ENCODE measurements at places on chromosomes 7 and 10. TPM values are rescaled to one million over a fixed set of nuclear protein-coding genes. Genes with fewer than 3 reads are reported as not detected.

AP3M1 gene
- 24.7 TPM for polyA plus RNA-seq

ZDHHC6 gene
- 27.5 TPM for polyA plus RNA-seq

TRIM4 gene
- polyA plus RNA-seq = 22.2 TPM

PAX4 gene
- not detected for polyA plus RNA-seq

GRCh38 chr10:124552691-124553276, 91.2 kb downstream of the LHPP start:
- no peak for DNase-seq

GRCh38 chr10:66591865-66592264, 334.0 kb upstream of the LRRTM3 start:
- DNase-seq = no peak

CTAGE8 gene
- 0.47 TPM for polyA plus RNA-seq

DNA sequence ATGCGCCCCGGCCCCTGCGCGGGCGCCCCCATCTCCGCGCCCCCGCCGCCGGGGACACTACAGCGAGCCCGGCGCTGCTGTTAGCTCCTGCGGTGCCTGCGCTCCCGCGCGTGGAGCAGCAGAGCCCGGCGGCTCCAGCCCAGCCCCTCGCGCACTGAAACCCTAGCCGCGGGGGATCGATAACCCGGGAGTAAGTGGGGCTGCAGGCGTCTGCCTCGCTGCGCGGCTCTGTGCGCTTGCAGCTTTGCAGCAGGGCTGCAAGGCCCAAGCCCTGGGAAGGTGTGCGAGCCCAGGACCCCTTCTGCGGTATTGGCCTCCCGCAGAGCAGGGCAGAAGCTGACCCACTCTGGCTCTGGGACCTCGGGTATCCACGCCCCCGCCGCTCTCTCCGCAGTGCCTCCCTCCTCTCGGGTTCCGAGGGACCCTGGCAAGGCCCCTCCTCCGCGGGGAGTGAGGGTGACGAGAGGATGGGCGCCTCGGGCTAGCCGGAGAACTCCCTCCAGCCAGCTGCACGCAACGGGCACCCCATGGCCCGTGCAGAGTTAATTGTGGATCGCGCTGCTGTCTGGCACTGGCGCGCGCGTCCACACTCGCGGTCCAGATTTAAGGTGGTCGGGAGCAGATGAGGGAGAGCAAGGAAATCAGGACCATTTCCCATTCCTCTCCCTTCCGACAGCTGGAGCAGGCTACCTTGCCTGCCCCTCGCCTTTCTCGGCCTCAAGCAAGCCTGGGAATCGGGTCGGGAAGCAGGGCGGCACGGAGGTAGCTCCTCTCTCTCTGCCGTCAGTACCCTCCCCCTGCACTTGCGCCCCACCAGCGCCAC, 2.1 kb downstream of the SHH start:
- no peak for DNase-seq

PILRB gene
- polyA plus RNA-seq = 3.3 TPM

DNA sequence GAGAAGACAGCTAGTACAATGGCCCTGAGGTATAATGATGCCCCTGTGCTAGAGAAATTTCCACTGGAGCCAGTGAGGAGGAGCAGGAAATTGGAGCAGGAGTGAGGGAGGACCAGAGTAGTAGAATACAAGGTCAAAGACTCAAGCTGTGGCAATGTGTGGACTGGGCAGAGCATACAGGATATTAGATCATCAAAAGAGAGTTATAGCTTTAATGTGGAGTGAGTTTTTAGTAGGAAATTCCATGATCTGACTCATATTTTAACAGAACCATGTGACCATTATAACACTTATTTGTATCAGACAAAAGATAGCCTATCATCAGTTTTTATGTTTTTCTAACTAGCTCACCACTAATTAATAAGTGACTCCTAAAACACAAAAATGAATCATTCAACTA, 154.1 kb downstream of the DGKB start:
- no peak for DNase-seq

GRCh38 chr7:115694424-115694823, 336.1 kb downstream of the TFEC start:
- no peak for DNase-seq

RAMP3 gene
- polyA plus RNA-seq = not detected

- DNase-seq = no peak
Measured at GRCh38 chr7:47816647-47817046, 131.6 kb downstream of the PKD1L1 start.

- no peak for DNase-seq
Measured at GRCh38 chr10:16009785-16010184, 149.5 kb upstream of the MINDY3 start.

DNA sequence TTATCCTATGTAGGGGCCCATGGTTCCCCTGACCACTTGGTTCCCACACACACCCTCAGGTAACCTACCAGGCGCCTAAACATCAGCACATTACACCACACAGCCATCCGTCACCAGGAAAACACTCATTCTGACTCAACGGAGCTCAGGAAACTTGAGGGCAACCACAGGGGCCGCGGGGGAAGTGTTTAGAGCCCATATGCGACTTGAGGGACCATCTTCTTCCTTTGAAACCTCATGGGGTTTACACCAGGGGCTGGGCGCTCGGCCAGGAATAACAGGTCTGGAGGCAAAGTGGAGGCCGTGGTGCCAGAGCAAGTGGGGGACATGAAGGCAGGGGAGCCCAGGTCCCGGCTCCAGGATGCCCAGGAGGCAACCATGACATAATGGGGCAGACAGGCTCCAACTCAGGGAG, 1.5 kb downstream of the STX1A start:
- DNase-seq = peak; percentile 55

DNA sequence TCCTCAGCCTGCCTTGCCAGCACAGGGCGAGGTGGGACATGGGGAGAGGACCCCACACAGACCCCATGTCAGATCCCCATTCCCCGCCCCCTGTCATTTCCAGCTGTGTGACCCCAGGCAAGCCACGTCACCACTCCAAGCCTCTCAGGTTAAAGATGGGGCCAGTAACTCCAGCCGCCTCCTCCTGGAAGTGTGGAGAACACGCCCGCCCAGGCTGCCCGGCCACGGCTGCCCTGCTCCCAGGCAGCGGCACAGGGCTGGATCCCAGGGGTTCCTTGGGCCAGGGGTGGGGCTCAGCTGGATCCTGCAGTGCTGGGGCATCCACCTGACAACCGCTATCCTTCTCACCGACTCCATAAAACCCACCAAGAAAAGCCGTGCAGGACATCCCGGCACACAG, 86.1 kb downstream of the PDGFA start:
- no peak for DNase-seq

STEAP1 gene
- polyA plus RNA-seq = 0.28 TPM

- no peak for DNase-seq
Measured at GRCh38 chr10:69810675-69811397, 9.1 kb downstream of the COL13A1 start.

MMRN2 gene
- 0.11 TPM for polyA plus RNA-seq

CH25H gene
- 0.28 TPM for polyA plus RNA-seq

DNA sequence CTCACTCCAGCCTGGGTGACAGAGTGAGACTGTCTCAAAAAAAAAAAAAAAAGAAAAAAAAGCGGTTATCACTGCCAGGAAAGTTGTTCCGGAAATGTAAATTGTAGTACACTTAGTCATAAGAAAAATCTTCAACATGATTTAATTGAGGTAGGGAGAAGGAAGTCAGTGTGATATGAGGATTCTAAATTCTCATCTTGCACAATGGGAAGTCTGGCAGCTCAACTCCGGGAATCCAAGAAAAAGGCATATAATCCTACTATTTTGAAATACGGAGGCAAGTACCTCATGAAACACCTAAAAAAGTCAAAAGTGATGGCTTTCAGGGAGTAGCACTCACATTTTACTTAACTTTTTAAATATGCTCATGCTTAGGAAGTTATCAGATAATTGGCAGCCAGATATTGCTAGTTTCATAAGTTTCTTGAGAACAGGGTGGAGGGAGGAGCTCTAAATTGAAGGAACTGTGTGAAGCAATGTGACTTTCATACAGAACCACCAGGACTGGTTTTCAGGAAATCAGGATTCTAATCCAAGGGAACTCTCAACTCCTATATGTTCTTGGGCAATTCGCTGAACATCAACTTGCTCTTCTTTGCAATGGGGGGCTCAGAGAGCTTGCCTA, 2.7 kb upstream of the C7orf25 start:
- DNase-seq = no peak

POLR2J gene
- polyA plus RNA-seq = 103 TPM

DNA sequence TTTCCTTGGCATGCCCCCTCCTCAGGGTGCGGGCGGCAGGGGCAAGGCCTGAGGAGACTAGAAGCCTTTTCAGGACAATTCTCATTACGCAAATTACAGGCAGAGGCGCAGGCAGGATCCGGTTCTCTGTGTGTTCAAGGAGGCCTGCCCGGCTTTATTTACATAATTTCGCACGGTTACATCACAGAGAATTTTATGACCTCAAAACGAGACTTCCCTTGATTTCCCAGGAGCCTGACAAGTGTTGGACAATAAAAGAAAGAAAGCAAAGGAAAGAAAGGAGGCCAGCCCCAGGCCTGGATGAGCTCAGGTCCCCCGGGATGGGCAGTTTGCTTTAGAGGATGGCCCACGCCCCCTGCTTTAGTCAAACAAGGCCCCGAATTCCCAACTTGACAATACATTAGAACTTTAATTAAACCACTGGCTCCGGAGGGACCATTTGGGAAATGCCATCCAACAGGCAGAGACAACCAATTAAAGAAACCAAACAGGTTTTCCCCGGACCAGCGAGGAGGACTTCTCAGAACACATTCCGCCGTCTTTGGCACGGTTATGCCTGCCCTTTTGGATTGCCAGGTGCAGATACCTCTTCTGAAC, 2.9 kb downstream of the MNX1 start:
- no peak for DNase-seq

BRAF gene
- polyA plus RNA-seq = 7.4 TPM

BEND7 gene
- not detected for polyA plus RNA-seq

IL2RA gene
- polyA plus RNA-seq = 0.25 TPM

OR9A4 gene
- polyA plus RNA-seq = not detected

ADIRF gene
- not detected for polyA plus RNA-seq

GRCh38 chr10:132847856-132848255, 61.9 kb upstream of the NKX6-2 start:
- no peak for DNase-seq

PHYHIPL gene
- not detected for polyA plus RNA-seq

TMEM72 gene
- polyA plus RNA-seq = not detected

CCDC172 gene
- polyA plus RNA-seq = not detected

GRCh38 chr7:31786326-31786725, 99.3 kb downstream of the PPP1R17 start:
- no peak for DNase-seq

DNA sequence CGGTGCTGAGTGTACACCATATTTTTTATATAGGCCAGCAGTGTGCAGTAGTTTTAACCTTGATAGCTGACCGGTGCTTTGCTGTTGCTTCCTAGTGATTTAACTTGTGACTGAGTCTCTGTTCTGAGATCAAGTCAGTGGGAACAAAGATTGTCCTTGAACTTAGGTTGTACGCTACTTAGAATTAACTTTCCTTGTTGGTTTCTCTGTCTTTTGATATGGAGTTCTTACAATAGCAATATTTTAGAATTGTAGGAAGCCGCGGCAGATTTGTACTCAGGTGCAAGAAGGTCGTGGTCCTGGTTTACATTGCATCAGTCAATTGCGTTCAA, 1.3 kb downstream of the DDX21 start:
- no peak for DNase-seq

Data from naive thymus-derived CD8-positive, alpha-beta T cell (primary cell).